Neuronal stem cell (in vitro differentiated cells): ENCODE measurements at places on chromosomes 12 and 14.

DNA sequence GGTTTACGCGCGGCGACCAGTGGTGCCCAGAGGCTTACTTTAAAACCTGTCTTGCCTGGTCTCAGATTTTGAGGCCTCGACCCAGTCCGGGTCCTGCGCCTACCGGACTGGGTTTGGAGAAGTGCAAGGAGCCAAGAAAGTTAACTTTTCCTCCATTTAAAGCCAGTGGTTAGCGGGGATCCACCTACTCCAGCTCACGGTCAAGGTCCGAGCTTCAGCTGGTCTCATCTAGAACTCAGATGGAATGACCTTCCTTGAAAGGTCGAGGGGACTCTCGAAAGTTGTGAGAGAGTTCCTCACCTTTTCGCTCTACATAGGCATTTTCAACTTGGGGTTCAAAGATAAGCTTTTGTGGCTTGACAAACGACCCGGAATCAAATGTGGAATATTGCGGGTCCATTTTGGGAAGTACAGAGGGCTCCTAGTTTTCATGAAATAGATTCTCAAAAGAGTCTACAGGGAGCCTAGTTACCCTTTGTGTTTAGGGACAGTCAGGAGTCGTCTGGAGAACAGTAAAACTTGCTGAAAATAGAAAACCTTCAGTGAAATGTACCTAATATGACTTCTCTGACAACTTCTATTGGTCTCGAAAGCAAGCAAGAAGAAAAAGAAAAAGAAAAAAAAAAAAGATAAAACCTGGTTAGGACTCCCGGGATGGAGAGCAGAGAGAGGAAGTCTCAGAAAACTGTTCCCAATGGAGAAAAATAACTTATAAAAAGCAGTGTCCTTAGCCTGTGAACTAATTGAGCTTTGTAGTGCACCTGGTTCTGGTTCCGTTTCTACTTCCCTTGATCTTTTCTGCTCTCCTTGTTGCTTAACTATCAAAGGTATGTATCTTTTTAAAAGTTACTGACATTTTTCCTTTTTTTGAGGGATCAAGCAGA lies 1.4 kb downstream of the KCNMB4 start:
- peak; percentile 11 for DNase-seq

DNA sequence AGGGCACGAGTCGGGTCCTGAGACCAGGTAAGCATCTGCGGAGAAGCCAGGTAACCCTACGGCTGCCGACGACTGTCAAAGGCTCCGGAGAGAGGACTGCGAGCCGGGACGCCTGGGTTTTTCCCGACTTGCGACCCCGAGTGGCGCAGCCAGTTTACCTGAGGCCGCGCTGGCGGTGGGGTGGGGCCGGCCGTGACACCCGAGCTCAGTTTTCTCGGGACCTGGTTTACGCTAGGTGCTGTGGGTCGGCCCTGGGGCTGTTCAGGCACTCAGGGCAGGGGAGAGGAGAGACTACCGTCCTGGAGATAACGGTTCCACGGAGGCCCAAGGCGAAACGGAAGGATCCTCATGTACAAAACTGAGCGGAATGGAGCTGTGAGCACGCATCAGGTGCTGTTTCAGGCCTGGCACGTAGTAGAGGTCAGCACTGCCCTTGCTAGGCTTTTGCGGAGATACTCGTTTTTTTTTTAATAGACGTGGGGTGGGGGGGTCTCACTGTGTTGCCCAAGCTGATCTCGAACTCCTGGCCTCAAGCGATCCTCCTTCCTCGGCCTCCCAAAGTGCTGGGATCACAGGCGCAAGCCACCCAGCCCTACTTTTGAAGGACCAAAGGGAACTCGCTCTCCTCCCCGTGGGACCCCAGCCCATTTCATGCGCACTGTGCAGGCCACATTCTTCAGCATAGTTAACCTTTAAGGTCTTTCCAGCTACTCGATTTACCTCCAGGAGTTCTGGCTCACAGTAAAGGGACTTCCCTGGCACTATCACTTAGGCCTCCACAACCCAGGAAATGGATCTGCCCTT lies 471 bp downstream of the MTRFR start:
- no peak for DNase-seq

- DNase-seq, result no peak
Measured at GRCh38 chr14:96783915-96784224, 13.3 kb upstream of the VRK1 start.

GRCh38 chr14:97709552-97709951 lies 912.4 kb downstream of the VRK1 start:
- DNase-seq, result no peak

GRCh38 chr12:94151582-94151981 lies 3.2 kb downstream of the PLXNC1 start:
- no peak for DNase-seq

- no peak for DNase-seq
Measured at GRCh38 chr12:133165776-133166175, 15.5 kb upstream of the ZNF268 start.

- no peak for DNase-seq
Measured at GRCh38 chr12:46459111-46459510, 86.5 kb upstream of the SLC38A2 start.
